ENCODE measurements at places on chromosomes 2 and 18.

- peak; percentile 39 for DNase-seq
These were observed 1.6 kb downstream of the ST8SIA3 start for GRCh38 chr18:57353940-57354461.

GRCh38 chr2:179354296-179354695, 89.7 kb upstream of the SESTD1 start:
- no peak for DNase-seq

DNA sequence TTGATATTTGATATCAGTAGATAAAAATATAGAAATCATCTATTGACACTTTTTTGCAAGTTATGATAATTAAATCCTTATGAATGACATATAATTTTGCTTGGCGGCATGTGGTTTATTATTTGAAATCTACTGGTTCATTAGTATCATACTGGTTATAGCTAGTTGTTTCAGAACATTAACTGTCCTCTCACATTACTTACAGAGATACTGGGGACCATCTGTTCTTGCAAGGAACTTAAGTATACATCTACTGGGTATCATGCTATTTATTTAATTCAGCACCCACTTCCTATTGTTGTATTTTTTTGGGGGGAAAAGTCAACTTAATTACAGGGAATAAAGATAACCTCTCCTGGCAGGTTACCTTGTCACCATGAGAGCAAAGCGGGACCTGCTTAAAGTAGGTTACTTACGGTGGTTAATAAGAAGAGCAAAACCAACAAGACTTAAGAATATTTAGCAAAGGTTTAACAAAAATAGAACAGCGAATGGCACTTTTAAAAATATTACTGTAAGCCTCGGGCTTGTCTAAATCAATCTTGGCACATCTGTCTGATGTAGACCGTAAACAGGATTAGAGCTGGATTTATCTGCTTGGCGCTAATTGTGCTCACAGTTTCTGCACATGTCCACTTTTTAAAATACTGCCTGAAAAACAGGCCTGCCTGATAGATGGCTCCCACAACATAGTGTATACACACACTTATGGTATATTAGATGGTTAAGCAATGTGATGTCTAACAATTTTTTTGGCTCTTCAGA, 41.8 kb downstream of the CERKL start:
- DNase-seq, result no peak

DNA sequence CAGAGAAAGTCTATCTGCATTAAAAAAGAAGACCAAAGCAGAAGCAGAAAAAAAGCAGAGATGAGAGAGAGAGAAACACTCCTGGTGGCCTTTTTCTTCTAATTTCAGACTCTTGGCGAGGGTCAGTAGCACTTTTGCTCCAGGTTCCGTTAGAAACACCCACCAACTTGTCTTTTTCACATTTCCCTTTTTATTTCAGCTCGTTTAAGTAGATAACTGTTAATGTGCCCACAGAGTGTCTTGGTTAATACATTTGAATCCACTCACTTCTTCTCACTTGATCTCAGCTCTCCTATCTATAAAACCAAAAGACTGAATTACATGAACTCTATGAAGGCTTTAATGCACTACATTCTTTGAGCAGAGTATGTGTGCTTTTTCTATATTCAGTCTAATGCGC, 63.1 kb downstream of the AAK1 start:
- DNase-seq, result no peak

DNA sequence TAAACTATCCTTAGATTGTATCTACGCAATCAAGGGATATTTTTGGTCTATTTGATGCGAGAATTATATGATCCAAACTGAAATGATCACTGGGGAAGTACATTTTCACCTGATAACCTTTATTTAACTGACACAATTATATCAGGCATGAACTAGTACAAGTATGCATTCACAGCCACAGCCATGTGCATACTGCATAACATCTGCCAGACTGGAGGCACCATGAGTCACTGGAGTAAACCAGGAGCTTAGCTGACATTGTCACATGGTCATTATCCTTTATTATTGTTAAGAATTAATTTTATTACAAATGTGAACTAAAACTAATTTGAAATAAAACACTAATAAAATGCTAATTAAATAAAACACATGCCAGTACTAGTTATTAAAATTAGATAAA, 1127.1 kb downstream of the DPP10 start:
- no peak for DNase-seq

GRCh38 chr18:7393080-7393479, 162.2 kb downstream of the LRRC30 start:
- no peak for DNase-seq

GRCh38 chr2:15748736-15749323, 157.2 kb downstream of the DDX1 start:
- DNase-seq, result peak; percentile 41

- no peak for DNase-seq
These were observed 223.0 kb downstream of the UBE2E3 start for GRCh38 chr2:181203412-181203811.

GRCh38 chr2:173567493-173567892, 212.8 kb downstream of the CDCA7 start:
- no peak for DNase-seq

GRCh38 chr2:197911667-197912066, 107.3 kb downstream of the PLCL1 start:
- no peak for DNase-seq

DNA sequence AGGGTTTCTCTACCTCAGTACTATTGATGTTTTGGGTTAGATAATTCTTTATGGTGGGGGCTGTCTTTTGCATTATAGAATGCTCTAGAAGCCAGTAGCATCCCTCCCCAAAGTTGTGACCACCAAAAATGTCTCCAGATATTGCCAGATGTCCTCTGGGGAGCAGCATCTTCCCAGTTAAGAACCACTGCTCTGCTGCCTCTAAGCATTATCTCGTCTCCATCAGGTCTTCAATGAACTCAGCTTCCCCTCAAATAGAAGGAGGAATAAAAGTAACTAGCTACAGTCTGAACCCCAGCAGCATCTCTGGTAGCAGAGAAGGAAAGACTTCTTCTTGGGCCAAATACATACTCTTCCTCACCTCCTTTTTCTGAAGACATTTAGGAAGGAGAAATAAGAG, 244.1 kb downstream of the AGPS start:
- DNase-seq, result no peak

DNA sequence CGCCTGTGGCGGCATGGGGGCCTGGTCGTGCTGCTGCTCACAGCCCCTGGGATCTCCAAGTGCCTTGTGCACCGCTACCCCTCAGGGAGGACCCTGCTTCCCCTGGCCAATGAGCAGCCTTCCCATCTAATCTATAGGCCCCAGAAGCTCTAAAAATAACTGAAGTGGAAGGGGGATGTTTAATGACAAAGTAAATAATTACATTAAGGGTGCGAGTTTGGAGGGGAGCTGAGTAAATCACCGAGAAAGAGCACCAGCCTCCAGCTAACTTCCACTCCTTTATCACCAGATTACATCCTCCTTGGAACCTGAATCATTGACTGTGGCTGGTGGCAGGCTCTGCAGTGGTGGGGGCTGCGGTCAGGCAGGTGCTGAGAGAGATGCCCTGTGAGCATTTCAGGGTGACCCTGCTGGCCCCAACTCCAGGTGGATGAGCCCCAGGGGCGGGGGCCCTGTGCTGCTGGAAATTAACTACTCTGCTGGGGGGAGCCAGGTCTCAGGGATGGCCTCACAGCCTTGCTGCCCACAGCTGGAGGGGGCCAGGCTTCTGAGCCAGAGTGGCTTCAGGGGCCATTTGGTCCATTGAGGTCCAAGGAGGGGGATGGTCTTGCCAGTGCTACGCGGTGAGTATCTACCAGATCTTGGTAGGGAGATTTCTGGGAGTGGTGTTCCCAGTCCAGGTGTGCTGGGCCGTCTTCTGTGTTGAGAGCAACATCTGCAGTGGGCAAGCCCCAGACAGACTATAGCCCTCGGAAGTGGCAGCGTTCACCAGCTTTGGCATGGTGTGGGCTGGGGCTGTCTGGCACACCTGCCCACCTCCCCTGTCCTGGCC, 74.2 kb downstream of the GLI2 start:
- DNase-seq, result no peak

GRCh38 chr18:22394428-22394827, 23.3 kb downstream of the CTAGE1 start:
- no peak for DNase-seq

- DNase-seq, result no peak
These were observed 6.6 kb downstream of the SIX2 start for GRCh38 chr2:45002686-45003085.

DNA sequence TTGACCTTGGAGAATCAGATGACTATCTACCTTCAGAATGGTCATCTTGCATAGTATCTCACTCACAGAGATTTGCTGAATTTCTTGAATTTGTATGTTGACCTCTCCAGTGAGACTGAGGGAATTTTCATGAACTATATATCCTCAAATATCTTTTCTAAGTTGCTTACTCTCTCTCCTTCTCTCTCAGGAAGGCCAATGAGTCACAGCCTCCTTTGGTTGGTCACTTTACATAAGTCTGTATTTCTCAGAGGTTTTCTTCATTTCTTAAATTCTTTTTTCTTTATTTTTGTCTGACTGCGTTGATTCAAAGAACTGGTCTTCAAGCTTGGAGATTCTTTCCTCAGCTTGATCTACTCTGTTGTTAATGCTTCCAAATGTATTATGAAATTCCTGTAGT, 51.7 kb downstream of the VIT start:
- no peak for DNase-seq

GRCh38 chr2:103788389-103788788, 1026.6 kb downstream of the TMEM182 start:
- DNase-seq, result no peak

All from GM12891 (cell line).